ENCODE measurements at places on chromosomes 3 and 15. TPM values are rescaled to one million over a fixed set of nuclear protein-coding genes. Genes with fewer than 3 reads are reported as not detected.

The AADAC gene
- 0.15 TPM for total RNA-seq

The IL17RE gene
- total RNA-seq: 0.32 TPM

The ROPN1 gene
- not detected for total RNA-seq

The RETNLB gene
- not detected for total RNA-seq

The CPN2 gene
- not detected for total RNA-seq

The GOLGA6L7 gene
- total RNA-seq: not detected

The ZNF80 gene
- total RNA-seq: not detected

The ZMYND10 gene
- 0.32 TPM for total RNA-seq

The ITPKA gene
- total RNA-seq: 0.65 TPM

The HIGD2B gene
- not detected for total RNA-seq

The KLHL6 gene
- total RNA-seq: 18.2 TPM

The SLC25A38 gene
- 16.9 TPM for total RNA-seq

The RFTN1 gene
- 29.3 TPM for total RNA-seq

The TMEM42 gene
- 12.0 TPM for total RNA-seq

The NR1I2 gene
- total RNA-seq: 0.15 TPM

The GOLGA8J gene
- not detected for total RNA-seq

The PODXL2 gene
- total RNA-seq: 12.7 TPM

The GPR176 gene
- 48.1 TPM for total RNA-seq

Data from epithelial cell of umbilical artery (primary cell).